ENCODE measurements at places on chromosomes 3 and 15.

- no peak for DNase-seq
Measured at GRCh38 chr3:45269952-45270351, 43.9 kb upstream of the TMEM158 start.

DNA sequence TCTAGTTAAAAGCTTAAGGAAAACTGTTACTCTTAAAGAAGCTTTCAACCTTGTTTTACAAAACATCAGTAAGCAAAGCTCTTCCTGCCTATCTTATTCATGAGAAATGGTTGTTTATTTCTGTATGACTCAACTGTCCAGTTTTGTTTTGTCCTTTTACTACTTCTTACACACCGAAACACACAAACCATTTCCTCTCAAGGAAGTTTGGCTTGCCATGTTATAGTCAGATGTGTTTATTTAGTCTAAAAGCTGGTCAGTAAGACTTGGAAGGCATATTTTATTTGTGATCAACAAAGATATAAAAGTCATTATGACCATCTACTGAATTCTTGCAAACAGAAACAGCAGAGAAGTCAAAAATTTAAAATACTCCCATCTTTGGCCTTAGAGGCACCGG, 53.2 kb upstream of the RBSN start:
- DNase-seq = no peak

- DNase-seq = no peak
Measured at GRCh38 chr3:155744010-155744625, 753 bp downstream of the PLCH1 start.

GRCh38 chr3:118036215-118036614, 998.4 kb downstream of the IGSF11 start:
- DNase-seq = no peak

DNA sequence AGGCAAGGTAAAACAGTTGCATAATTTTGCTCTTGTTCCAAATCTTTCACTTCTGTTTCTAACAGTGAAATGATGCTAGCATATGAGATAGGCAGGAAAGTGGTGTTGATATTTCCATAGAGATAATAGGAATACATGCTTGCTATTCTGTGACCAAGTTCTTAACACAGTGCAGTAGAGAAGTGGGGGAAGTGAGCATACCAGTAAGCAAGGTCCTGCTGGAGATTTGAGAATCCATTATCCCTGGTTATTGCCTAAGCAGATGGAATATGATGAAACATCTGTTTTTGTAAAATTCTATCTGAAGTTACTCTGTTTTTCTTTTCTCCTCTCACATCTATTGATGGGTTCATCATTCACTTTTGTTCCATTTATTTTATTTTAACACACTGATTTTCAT, 28.7 kb downstream of the USP8 start:
- no peak for DNase-seq

GRCh38 chr3:184186184-184186901, at the start of gene ABCF3:
Gene ABCF3 (plus strand): TSS chr3:184186199. CDS start chr3:184186208, 9 bp downstream.
- DNase-seq = no peak

- no peak for DNase-seq
Measured at GRCh38 chr3:125552401-125552800, 32.4 kb upstream of the SNX4 start.

GRCh38 chr3:41329881-41330280, 130.6 kb downstream of the CTNNB1 start:
- DNase-seq = no peak

DNA sequence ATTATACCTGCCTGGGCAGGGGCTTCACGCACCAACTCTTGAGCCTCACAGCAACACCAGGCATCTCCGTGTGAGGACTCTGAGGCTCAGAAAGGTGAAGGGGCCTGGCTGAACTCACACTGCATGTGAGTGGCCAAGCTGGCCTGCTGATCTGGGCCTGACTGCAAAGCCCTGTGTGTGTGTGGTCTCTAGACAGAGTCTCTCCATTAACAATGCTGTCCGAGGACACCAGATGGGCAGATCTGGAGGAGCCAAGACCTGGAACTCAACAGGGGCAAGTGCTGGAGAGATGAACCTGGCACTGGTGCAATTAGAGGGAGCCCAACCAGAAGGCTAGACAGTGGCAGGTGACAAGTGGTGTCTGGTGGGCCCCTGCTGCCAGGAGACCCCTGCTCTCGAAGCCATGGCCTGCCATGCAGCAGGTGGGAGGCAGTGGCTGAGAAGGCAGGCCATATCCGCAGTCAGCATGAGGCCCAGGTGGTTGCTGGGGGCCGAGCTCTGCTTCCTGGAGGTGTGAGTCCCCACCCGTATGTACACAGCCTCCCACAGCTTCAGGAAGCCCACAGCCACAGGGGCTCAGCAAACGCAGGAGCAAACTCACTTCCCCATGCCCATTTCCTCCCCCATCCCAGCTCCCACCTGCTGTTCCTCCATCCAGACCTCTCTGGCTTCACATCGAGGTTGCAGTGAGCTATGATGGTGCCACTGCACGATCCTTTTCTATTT, 39.0 kb downstream of the CYP11A1 start:
- no peak for DNase-seq

GRCh38 chr15:36507458-36507857, 72.0 kb upstream of the CDIN1 start:
- no peak for DNase-seq

DNA sequence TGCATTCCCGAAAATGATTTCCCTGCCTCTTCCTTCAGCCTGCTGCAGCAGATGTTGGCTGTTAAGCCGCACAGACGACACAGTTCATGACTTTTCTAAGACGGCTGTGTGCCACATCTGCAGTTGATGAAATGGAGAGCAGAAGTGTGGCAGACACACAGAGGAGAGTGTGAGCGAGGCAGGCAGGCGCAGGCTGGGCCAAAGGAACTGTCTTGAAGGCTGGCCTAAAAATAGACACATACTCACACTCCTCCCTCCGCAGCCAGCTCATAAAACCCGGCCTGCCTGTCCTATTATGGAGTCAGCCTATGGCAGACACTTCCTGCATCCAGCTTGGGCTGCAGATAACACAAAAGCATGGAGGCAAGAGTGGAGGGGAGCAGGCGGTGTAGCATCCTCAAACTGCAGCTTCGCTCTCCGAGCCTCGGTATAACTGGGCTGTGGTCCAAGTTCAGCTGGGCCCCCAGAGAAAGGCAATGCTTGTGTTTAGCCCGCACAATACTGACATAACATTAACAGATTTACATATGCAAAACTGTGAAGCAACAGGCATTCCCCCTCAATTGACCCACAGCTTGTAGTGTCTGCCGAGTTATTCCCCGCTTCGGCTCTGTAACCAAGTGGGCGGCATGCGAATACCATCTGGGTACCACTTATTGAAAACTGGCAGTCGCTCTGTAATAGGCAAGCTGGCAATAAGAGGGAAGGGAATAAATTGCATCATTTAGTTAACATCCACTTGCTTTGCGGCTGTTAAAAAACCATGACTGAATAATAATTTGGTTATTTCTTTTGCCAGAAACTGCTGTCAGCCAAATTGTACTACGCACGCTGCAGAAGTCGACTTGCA, 40.8 kb downstream of the FOXP1 start:
- DNase-seq = no peak

- no peak for DNase-seq
Measured at GRCh38 chr3:12990781-12991480, 82.3 kb downstream of the IQSEC1 start.

DNA sequence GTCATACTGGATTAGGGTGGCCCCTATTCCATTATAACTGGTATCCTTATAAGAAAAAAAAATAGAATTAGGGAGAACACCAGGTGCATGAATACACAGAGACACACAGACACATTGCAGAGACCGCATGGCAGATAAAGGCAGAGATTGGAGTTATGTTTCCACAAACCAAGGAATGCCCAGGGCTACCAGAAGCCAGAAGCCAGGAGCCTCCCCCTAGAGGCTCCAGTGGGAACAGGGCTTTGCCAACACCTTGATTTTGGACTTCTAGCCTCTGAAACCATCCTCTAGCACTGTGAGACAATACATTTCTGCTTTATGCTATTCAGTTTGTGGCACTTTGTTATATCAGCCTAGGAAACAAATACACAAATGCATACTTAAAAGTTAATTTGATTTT, 10.4 kb downstream of the GOLM2 start:
- DNase-seq = no peak

GRCh38 chr15:79962178-79962577, 8.8 kb downstream of the BCL2A1 start:
- no peak for DNase-seq

DNA sequence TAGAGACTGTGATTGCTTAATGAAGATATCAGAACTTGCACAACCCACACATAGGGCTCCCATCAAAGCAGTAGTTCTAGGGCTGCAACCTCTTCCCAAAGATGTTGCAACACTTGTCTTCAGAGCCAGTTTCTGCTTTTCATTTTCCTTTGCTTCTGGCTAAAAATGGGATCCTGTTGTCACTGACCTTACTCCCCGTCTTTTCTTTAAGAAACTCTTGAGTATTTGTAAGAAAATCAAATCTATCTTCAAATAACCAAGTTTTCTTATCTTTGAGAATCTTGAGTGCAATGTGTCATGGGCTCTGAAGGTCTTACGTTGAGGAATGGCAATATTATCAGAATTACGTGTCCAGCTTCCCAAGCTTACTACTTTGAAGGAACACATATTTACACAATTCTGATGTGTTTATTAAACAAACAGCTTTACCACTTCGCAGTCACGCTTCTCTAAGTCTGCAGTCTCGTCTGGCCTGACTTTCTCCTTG, 24.1 kb downstream of the CACNA1D start:
- no peak for DNase-seq

DNA sequence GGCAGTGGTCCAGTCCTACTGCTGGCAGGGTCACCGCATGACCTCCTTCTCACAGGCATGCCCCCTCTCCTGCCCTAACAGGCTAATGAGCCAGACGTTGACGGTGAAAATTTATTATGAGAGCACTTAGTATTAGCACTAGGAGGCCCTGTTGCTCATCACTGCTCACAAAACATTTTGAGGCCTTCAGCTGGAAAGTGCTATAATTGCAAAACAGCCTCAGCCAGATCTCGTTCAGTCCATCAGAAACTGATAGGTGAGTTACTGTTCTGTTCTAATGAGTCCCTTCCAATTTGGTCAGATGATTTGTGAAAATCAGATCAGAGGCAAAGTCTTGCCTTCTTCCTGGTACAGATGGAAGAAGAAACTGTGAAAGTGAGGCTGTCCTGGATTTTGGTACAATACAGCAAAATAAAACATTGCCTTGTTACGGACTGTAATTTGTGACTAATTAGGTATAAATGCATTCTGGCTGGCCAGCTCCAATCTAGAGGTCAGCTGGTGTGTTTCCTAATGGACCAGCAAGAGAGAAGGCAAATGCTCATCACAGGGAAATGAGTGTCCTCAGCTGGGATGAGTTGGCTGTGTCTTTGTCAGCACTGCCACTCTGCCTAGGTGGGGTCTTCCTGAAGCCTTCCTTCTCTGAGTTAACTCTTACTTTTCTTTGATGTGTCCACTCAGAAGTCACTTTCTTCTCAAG, 316.8 kb downstream of the CHST2 start:
- DNase-seq = no peak

- DNase-seq = no peak
Measured at GRCh38 chr3:14608298-14608697, 43.3 kb upstream of the CCDC174 start.

DNA sequence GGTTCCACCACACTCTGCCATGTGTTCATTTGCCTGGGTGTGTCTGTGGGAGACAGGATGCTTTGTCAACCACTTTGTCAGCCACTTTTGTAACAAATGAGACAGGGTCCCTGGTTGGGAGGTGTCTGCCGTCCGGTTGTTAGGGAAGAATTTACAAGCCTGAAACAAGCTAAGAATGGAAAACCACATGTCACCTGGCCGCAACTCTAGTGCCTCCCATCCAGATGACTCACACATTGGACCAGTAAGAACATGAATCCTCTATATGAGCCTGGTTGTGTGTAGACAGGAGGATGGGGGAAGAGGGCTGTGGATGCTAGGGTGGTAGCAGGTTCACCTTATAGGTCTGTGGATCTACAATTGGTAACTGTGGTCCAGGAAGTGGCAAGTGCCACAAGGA, 335.3 kb downstream of the CLSTN2 start:
- no peak for DNase-seq

GRCh38 chr3:126556637-126557414, 1.9 kb downstream of the C3orf22 start:
- DNase-seq = no peak

GRCh38 chr3:156201411-156202405, 81.3 kb downstream of the KCNAB1 start:
- DNase-seq = no peak

GRCh38 chr3:196951371-196951770, 9.0 kb upstream of the NCBP2 start:
- no peak for DNase-seq

DNA sequence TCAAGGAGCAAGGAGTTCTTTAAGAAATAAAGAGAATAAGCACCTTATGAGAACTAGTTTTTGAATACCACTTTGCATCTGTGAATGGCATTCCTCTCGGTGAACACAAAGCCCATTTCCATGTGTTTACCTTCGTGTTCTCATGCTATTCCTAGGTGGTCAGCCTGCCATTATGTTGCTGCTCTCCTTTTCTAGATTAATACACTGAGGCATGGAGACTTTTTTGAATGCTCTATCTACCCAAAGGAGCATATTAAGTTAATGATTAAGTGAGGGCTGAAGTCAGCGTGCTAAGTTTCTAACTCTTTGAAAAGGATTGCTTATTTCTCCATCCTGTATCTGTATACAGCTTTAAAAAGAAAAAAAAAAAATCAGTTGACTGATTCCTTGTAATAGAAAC, 394.5 kb downstream of the MECOM start:
- no peak for DNase-seq

DNA sequence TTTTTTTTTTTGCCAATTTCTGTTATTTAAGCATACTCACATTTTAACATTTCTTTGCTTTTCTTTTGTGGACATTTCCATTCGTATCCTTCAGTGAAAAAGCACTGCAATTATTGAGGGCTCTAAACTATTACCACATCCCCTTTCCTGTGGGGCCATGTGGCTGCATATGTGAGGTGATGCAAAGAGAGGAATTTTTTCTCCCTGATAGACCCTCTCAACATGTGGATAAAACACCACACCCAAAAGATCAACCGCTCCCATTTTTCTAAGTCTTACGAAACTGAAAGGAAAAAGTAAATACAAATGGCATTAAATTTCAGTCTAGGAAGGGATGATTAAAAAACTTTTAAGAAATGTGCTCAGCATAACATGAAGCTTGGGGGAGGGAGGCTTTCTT, 68.8 kb downstream of the DNAJC13 start:
- no peak for DNase-seq

- DNase-seq = no peak
Measured at GRCh38 chr3:58521917-58522631, 14.9 kb downstream of the ACOX2 start.

GRCh38 chr3:59660852-59661625, 611.2 kb upstream of the CFAP20DC start:
- DNase-seq = no peak

GRCh38 chr3:126925411-126926171, 57.3 kb upstream of the PLXNA1 start:
- no peak for DNase-seq

GRCh38 chr3:138687236-138687635, 78.7 kb downstream of the FAIM start:
- no peak for DNase-seq

DNA sequence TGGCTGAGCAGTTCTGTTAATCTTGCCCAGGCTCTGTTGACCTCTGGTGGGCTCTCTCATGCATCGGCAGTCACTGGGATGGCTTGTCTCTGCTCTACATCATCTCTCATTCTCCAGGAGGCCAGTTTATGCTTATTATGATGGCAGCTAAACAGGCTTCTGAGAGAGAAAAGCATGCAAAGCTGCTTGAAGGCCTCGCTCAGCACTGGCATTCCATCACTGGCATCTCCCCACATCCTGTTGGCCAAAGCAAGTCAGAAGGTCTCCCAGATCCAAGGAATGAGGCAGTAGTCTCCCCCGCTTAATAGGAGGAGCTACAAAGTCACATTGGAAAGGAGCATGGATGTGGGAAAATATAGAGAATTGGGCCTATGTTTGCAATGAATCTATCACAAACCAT, 212.6 kb downstream of the ZNF621 start:
- DNase-seq = no peak

All from stimulated activated CD4-positive, alpha-beta T cell treated with anti-CD3 and anti-CD28 coated beads, Interleukin-15, amount 100 ng/mL, for 48 hours (primary cell).